Activated CD8-positive, alpha-beta memory T cell treated with anti-CD3 and anti-CD28 coated beads for 1 hour (primary cell): ENCODE measurements at places on chromosomes 7 and 10.

DNA sequence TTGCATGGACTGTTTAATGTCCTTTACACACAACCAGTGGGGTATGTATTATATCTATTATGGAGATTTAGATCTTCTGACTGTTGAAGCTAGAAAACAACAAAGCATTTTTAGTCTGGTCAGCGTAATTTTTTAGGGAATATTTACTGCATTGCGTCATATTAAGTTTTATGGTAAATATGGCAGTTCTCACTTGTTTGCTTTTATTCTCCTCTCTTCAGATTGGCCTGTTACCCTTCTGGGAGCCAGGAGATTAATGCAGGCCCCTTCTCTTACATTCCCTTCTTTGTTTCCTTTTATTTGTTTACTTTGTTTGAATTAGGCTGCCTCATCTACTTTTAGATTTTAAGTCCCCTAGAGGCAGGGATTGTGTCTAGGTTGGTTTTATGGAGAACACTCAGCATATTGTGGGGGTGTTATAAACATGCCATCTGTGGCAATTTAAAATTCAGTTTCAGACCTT, 13.8 kb downstream of the UBE2D1 start:
- DNase-seq, result no peak

GRCh38 chr10:6702030-6702429, 122.0 kb upstream of the PRKCQ start:
- DNase-seq, result no peak

DNA sequence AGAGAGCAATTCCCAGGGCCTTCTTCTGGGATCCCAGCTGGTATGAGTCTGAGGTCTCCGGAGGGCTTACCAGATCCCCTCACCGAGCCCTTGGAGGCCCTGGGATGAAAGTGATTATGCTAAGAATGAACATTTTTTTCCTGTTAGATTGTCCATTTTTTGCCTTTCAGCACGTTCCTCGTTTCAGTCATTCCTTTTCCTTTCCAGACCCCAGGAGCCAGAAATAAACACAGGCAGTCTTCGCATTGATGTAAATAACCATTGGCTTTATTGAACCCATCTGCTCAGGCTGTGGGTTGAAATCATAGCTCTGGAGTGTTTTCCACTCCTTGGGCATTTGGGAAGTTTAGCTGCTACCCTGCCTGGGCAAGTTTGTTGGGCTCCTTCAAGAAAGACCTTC, 320.9 kb upstream of the AUTS2 start:
- no peak for DNase-seq

GRCh38 chr10:688312-689120, 952 bp downstream of the DIP2C start:
- no peak for DNase-seq

DNA sequence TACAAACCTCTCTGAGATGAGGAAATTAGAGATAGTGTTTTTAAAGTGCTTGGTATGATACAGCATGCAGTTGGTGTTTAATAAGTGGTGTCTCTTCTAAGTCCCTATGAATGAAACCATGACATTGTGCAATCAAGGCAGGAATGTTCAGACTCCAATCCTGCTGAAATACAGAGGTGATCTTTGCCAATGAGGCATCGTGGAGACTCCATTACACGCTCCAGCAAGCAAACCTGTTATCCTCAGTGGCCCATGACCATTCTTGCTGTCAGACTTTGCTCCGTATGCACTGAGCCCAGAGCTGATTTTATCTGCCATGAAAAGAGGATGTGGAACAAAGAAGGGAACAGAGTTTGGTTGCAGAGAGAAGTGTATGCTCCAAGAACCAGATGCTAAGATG, 47.3 kb downstream of the CDHR3 start:
- no peak for DNase-seq

GRCh38 chr7:149720372-149721083, 52.9 kb downstream of the ZNF467 start:
- no peak for DNase-seq

DNA sequence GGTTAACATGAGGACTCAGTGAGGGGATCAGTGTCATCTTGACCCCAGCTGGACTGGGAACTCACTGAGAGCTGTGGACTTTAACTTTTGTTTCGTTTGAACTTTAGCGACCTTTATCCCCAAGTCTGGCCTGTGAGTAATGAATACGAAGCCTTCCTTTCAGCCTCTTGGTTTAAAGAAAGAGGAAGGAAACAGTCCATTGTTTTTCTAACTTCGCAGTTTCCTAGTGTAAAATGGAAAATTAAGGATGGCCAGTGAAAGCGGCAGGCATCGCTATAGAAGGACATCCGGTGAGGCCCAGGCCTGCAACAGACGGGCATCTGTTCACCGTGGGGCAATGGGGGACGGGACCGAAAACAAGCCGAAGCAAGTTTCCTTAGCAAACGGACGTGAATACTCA, 44.1 kb upstream of the ADO start:
- DNase-seq, result no peak

DNA sequence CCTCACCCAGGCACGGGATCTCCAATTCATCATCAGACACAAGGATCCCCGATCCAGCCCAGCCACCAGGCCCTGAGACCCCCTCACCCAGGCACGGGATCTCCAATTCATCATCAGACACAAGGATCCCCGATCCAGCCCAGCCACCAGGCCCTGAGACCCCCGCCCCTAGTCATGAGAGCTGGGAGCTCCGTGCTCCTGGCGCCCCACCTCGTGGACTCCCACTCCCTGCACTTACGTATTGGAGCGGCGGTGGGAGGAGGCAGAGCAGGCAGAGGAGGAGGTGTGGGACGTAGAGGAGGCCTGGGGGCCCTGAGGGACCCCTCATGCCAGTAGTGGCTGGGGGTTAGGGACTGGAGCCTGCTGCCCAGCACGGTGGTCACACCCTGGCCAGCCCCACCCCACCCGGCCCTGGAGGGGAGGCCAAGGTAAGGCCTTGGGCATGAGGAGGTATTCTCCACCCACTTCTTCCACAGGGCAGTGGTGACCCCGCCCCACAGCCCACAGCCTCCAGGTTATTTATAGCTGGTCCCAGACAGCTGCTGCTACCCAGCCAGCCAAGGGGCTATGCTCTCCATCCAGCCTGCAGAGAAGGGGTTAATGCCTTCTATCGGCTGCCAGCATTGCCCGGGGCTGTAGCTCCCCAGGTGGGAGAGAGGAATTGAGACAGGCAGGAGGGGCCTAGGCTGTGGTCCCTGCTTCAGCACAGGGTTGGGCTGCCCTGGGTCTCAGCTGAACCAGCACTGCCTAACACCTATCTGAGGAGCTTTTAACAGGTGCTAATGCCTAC, 17.6 kb upstream of the CRHR2 start:
- no peak for DNase-seq

DNA sequence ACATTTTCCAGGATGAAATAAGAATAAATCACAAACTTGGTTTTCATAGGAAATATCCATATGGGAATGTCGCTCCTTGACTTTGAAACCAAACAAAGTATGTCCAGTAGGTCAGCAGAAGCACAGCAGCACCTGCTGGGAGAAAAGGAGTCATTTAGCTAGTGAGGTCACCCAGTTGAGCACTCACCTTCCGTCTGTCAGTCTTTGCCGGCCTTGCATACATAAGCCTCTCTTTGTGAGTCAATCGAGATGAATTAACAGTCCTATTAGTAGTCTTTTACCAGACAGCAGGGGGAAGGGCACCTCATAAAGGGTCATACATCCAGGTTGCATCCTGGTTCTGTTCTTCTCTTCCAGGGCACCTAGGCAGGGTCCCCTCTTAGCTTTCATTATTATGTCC, 232.5 kb upstream of the FZD1 start:
- no peak for DNase-seq

DNA sequence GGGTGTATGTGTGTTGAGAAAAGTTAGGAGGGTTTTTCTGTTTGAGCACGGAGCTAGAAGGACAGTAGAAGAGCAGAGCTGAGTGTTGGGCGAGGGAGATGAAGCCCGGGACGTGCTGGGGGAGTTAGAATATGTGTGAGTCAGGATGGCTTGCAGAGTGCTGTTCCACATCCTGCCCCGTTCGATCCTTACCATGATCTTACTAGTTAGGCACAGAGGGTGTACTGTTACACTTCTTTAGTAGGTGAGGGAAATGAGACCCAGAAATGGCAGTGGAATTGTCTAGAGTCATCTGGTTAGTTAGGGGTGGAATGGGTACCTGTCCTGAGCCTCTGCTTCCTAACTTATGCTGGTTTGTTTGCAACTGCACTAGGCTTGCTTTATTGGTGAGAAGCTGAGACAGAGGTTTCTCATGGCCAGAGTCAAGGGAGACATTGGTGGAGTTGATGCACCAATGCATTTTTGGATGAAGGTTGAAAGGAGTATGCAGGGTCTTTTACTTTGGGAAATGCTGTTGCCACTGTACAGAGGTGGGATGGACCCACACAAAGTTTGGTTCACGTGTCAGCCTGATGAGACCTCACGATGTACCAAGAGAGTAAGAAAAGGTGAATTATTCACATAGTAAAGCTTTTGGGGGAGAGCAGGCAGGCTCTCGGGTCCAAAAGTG, 42.4 kb downstream of the CCNY start:
- DNase-seq, result no peak

DNA sequence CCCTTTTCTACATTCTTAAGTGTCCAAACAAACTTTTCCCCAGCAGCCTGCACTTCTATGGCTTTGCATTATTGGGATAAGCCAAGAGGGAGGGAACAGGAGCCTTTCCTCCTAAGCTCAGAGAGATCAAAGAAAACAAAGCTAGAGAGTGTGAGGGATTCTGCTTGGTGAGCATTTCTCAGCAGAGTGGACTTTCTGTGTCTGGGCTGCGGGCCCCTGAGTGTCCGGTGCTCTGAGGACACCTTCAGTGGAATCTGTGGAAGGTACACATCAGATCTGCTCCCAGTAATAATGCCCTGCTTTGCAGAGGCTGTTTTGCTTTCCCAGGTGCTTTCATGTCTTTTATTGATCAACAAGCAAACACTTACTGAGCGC, 50.2 kb downstream of the KCNMA1 start:
- no peak for DNase-seq

DNA sequence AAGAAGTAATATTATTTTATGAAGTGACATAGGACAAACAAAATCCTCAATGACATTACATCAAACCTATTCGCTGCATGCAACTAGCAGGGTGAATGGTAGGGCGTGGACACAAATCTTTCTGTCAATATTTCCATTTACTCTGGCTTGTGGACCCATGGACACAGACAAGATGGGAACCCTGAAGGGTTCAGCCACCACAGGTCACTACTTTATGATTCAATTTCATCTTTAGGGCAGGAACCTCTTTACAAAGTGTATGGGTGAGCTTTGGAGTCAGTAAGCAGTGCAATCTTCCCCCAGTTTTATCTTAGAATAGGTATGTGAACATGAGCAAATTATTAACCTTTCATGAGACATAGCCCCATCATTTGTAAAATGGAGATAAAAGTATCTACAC, 982.4 kb upstream of the LRRTM3 start:
- no peak for DNase-seq

GRCh38 chr7:66920769-66921395, at the start of gene TMEM248:
Gene TMEM248, plus strand, starts transcription at chr7:66921225. Its CDS starts 20,641 bp downstream, at chr7:66941866.
- peak; percentile 66 for DNase-seq

DNA sequence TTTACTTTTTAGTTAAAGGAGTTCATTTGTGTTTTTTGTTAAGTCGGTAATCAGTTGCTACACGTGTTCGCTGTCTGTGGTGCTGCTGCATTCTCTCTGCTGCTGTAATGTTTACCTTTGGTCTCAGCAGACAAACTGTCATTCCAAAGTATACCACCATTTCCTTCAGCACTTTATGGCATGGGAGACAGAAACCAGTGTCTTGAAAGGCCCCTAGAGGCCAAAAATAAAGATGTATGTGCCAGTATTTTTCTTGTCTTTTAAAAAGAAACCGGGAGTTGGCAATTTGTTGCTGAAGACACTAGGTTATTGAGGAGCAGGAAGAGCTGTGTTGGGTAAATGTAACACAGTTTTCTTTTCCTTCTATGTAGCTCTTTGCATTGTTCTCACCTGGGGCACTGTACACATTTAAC, 24.1 kb downstream of the ZNF92 start:
- no peak for DNase-seq

GRCh38 chr10:21953585-21954057, 49.9 kb downstream of the DNAJC1 start:
- DNase-seq, result no peak

GRCh38 chr7:127976738-127977120, 54.5 kb downstream of the LRRC4 start:
- DNase-seq, result no peak

DNA sequence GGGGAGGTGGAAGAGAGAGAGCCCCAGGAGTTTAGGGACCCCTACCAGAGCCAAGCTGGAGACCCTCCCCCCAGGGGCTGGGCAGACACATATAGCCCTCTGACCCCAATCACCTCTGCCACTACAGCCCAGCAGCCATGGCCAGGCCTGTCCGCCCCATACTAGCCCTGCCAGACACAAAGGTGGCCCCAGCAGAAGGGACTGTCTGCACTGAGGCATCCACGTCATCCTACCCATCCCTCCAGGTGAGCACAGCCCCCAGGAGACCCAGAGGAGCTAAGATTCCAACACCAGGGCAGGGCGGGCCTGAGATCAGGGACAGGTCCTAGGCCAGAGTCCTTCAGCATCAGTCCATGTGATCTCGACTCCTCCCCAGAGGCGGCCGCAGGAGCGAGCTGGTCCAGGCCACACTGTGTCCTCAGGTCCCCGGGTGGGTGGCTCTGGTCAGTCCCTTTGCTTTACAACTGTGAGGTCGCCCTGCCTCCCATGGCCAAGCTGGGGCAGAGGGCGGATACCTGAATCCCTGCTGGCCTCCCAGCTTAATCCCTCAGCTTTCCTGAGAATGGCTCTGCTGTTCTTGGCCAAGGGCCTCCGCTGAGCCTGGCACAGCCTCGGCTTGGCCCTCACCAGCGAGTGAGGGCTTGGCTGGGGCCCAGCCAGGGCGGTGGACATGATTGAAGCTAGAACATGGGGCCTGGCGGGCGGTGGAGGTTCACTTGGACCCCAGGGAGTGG, 14.3 kb upstream of the ELN start:
- DNase-seq, result no peak
